CD4-positive, alpha-beta T cell treated with Interferon gamma for 1 hour (primary cell): ENCODE measurements at places on chromosomes 1 and 21.
A peak's percentile ranks its signal among the peaks of the same experiment; 100 is the strongest.

DNA sequence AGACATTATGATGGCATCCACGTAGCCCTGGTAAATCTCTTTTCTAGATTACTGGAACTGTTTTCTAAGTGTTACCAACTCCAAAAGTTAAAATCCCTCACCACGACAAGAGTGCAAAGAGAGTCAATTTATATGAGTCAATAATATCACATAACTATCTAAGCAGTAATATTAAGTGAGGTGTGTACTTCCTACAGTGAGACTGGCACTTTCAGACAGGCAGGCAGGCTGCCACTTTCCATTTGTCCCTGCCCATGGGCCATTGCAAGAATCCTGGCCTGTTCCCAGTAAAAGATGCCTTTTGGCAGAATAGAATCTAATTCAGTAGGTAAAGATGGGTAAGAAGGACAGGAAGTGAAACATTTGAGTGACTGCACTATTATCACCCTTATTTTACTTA, 355.6 kb downstream of the PTBP2 start:
- DNase-seq = no peak

DNA sequence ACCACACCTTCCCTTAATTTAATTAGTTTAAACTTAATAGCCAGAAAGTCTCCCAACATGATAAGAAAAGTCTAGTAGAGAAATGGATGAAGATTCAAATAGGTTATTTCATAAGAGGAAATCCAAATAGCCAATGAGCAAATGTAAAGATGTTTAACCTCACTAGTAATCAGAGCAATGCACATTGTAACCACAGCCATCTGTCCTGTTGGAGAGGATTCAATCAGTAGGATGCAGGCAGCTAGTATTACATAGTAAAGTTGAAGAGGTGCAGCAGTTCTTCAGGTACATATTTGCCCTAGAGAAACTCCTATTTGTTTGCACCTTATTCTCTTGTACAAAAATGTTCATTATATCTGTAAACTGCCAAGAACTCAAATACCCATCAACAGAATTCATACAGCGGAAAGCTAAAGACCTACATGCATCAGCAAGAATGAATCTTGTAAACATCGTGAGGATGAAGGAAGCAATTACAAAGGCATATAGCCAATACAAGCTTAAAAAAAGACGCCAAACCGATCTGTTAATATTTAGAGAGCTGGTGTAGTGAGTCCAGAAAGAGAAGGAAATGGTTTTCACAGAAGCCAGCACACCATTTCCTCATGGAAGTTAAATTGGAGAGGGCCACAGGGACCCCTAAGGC, 27.9 kb downstream of the DIP2A start:
- DNase-seq = no peak

GRCh38 chr1:13535227-13535626, 21.4 kb upstream of the LRRC38 start:
- no peak for DNase-seq

GRCh38 chr1:55064071-55064581, 24.8 kb downstream of the PCSK9 start:
- DNase-seq = no peak

- peak; percentile 55 for DNase-seq
Measured at GRCh38 chr1:212012034-212012740, 23.2 kb downstream of the INTS7 start.

DNA sequence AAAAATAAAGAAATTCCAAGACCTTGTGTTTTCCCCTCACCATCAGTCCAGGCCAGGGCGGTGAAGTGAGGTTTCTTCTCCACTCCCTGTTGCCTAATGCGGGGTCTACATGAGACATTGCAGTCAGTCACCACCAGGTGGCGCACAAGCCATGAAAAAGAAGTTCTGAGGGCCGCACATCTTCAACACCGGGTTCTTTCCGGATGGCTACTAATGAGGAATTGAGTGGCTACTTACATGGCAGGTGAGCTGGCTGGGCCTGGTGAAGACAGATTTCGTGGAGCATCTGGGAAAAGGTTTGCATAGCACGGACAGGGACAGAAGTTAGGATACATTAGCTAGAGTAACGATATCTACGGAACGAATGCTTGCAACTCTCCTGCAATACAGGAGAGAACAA, 15.8 kb upstream of the S100A11 start:
- DNase-seq = peak; percentile 75

DNA sequence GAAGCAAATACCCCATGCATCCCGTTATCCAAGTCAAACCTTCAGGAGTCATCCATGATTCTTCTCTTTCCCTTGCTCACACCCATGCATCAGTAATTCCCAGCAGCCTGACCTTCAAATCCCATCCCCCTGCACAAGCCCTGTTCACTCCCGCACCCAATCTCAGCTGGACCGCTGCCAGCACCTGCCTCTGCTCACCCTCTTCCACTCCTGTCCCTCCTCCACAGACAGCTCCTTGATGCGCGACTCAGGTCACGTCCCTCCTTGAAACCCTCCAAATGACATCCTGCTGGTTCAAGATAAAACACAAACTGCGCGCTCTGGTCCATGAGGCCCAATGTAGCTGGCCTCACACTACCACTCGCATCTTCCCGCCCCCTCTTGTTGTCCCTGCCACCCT, 43.4 kb upstream of the MPZL1 start:
- no peak for DNase-seq

- DNase-seq = no peak
Measured at GRCh38 chr1:54225986-54226559, 26.1 kb downstream of the MRPL37 start.

DNA sequence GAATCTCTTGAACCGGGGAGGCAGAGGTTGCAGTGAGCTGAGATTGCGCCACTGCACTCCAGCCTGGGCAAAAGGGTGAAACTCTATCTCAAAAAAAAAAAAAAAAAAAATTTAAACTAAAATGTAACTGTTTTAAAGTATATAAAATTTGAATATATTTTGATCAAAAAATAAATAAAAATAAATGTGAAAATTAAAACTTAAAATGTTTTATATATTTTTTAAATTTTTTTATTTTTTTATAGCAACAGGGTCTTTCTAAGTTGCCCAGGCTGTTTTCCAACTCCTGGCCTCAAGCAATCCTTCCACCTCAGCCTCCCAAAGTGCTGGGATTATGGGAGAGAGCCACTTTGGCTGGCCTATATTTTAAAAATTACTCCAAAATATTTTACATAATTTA, 15.2 kb upstream of the FAM76A start:
- no peak for DNase-seq

- no peak for DNase-seq
Measured at GRCh38 chr1:25927521-25928265, 21.5 kb upstream of the STMN1 start.

- no peak for DNase-seq
Measured at GRCh38 chr1:109631513-109632505, 12.2 kb downstream of the AMPD2 start.

- no peak for DNase-seq
Measured at GRCh38 chr1:9850442-9851162, 26.8 kb upstream of the CLSTN1 start.

GRCh38 chr1:155002464-155003226, at the start of gene ZBTB7B:
Gene ZBTB7B (plus strand): TSS chr1:155002802. CDS start chr1:155014661, 11,859 bp downstream.
- DNase-seq = no peak

GRCh38 chr1:2988256-2988655, 33.0 kb upstream of the ACTRT2 start:
- DNase-seq = no peak

- no peak for DNase-seq
Measured at GRCh38 chr1:235878082-235878811, 11.5 kb upstream of the LYST start.

DNA sequence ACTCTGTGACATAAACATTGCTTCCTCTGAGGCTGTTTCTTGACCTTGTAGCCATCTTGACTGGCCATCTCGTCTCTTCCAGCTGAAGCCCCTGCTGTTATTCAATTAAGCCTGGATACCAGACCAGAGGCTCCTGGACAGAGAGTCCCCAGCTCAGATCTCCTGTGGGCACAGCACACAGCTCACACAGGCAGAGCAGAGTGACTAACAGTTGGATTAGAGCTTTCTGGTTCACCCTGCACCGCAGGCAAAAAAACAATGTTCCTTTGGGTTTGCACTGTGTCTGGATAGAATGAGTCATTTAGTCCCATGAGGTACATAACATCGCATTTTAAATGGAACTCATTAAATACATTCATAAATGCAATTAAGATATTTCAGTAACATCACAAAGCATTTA, 33.4 kb upstream of the USH2A start:
- DNase-seq = no peak

DNA sequence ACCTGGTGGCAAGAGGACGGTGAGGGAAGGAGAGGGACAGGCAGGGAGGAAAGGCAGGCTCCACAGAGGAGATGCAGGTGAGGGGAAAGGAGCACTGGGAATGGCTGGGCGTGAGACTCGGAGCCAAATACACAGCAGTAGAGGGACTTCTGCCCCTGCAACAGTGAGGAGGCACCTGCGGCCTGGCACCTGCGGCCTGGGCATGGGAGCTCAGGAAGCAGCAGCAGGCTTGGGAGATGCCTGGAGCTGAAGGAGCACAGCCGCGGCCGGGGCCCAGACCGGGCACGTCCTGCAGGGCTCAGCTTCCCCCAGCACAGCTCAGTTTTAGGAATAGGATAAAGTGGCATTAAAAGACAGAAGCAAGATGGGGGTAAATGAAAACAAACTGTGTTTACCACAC, 20.9 kb upstream of the TSPEAR start:
- no peak for DNase-seq

DNA sequence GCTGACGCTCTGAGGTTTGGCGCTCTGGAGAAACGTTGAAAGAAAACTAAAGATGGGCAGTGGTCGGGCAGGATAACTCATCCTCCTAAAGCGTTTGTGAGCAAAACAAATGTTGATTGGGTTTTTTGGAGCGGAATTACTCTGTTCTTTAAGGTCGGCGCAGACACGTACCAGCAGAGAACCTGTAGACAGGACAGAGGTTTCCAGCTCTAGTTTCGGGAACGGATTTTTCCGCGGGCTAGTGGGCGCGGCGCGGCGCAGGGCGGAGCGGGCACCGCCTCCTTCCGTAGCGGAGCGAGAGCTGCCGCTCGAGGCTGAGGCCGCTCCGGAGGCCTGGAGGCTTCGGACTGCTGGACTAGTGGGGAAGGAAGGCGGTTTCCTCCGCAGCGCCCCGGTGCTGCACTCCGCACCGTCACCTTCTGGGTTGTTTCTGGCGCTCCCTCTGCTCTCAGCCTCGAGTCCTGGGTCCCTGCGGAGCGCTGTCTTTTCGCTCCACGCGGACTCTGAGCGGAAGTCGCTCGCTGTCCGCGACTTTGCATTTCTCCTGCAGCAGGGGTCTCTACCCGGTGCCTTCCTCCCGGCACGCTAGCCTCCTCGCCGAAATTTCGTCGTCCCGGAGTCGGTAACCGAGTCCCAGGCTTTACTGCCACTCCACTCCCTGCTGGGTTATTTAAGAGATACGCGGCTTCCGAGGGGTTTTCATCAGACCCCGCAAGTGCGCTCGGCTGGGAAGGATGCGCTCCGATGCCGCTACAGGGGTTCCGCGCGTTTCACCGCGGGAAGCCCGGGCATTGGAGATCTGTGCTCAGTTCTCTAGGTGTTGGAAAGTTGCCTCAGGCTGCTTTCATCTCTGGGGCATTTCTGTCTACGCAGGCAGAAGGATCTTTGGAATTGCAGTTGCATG, 7.0 kb downstream of the FOXD2 start:
- no peak for DNase-seq

DNA sequence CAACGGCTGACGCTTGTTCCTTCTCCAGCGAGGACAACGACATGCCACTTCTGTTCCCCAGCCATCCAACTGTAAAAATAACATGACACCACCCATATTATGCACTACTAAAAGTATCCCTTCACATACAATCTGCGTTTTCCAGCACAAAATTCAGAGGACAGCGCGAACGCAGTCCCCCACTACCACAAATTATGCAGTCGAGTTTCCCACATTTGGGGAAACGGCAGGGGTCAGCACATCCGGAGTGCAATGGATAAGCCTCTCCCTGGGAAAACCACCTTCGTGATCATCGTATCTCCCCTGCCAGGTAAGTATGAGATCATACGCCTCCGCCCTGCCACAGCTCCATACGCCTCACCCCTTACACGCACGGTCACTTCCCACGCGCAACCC, 120.9 kb downstream of the PPIAL4G start:
- no peak for DNase-seq

- no peak for DNase-seq
Measured at GRCh38 chr21:35399002-35399530, 350.0 kb upstream of the RUNX1 start.

- DNase-seq = no peak
Measured at GRCh38 chr1:94544706-94545490, 3.3 kb upstream of the F3 start.

DNA sequence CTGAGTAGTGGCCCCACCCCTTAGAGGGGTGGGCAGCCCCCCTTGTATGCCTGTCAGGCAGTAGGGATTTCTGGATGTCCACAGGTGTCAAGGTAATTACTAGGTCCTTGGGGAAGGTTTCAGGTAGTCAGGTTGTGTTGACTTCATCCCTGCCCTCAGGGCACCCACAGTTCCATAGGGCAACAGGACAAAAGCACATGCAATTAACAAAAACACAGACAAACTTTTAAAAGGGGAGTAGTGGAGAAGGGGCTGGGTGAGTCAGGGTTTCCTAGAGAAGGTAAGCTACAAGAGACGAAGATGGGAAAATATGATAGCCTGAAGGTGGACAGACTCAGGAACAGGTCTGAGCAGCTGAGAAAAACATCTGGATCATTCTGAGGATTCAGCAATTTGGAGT, 14.1 kb downstream of the KRTCAP2 start:
- no peak for DNase-seq

- no peak for DNase-seq
Measured at GRCh38 chr1:214474467-214474866, 76.9 kb downstream of the PTPN14 start.

- no peak for DNase-seq
Measured at GRCh38 chr1:241772932-241773500, 75.0 kb upstream of the EXO1 start.

GRCh38 chr1:161307230-161307768, 2.5 kb downstream of the MPZ start:
- DNase-seq = peak; percentile 9
